Pancreas (tissue), 10 donors: ENCODE measurements at places on chromosomes 1 and 21. TPM values are rescaled to one million over a fixed set of nuclear protein-coding genes. Genes with fewer than 3 reads are reported as not detected.

- no peaks in the 10 kb centered on the region for H3K27me3 ChIP-seq
- no peak for DNase-seq
- no peaks in the 10 kb centered on the region for H3K36me3 ChIP-seq
- H3K4me3 ChIP-seq, result no peak overlapping the region
Observed at GRCh38 chr1:206949641-206950040, 3.4 kb upstream of the PIGR start.

- H3K36me3 ChIP-seq, result no peaks in the 10 kb centered on the region
- H3K4me3 ChIP-seq, result no peak overlapping the region
- DNase-seq, result no peak
- H3K27ac ChIP-seq, result no peak overlapping the region
- H3K4me1 ChIP-seq, result no peaks in the 10 kb centered on the region
Observed at GRCh38 chr1:117237726-117238381, 27.1 kb upstream of the VTCN1 start.

- H3K4me1 ChIP-seq, result peaks cover 5% of the 10 kb centered on the region
- no peaks in the 10 kb centered on the region for H3K36me3 ChIP-seq
- H3K27me3 ChIP-seq, result no peaks in the 10 kb centered on the region
- no peak overlapping the region for H3K4me3 ChIP-seq
Observed at GRCh38 chr1:26526287-26526686, 3.3 kb upstream of the RPS6KA1 start.

HAX1 gene
- 55.1 TPM for total RNA-seq

- H3K27ac ChIP-seq, result no peak overlapping the region
- no peak for DNase-seq
- H3K36me3 ChIP-seq, result no peaks in the 10 kb centered on the region
- no peaks in the 10 kb centered on the region for H3K4me1 ChIP-seq
- H3K27me3 ChIP-seq, result no peaks in the 10 kb centered on the region
Observed at GRCh38 chr1:83810144-83810543, 188.8 kb downstream of the TTLL7 start.

ATP6V1G3 gene
- not detected for total RNA-seq

SMCP gene
- not detected for total RNA-seq

DNA sequence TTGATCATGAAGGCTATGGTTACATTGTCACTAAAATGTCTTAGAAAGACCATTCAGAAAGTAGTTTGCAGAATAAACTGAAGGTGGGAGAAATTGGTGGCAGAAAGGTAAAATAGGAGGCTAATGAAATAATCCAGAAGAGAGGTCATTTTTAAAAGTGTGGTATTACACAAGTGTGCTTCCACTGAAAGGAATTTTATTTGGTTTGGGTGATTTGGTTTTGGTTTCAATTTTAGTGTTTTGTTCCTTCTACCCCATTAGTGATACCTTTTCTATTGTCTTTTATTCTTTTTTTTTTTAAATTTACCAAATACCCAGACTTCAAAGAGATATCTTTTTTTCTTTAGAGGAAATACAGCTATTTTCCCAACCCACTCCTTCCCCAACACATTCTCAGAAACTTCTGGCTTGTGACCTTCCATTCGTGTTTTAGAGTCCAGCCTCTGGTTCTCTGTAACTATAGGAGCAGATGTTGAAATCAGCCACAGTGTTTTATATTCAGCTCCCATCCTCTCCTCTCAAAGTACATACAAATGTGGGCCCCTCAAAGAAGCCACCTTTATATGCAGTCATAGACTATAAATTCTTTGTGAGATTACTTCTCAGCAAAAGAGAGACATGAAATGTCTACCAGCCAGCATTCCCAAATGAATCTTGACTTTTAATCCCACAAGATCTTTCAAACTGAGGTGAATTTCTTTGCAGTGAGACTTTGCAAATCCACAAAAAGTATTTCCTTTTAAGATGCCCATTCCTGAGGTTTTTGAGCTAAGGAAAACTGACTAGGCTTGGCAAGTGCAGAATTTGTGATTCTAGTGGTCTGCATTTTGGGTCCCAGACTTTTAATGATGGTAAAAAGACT is 42.0 kb upstream of the PALMD start:
- no peaks in the 10 kb centered on the region for H3K27me3 ChIP-seq
- no peak for DNase-seq
- H3K4me1 ChIP-seq, result no peaks in the 10 kb centered on the region
- no peak overlapping the region for H3K27ac ChIP-seq
- H3K36me3 ChIP-seq, result no peaks in the 10 kb centered on the region

DNA sequence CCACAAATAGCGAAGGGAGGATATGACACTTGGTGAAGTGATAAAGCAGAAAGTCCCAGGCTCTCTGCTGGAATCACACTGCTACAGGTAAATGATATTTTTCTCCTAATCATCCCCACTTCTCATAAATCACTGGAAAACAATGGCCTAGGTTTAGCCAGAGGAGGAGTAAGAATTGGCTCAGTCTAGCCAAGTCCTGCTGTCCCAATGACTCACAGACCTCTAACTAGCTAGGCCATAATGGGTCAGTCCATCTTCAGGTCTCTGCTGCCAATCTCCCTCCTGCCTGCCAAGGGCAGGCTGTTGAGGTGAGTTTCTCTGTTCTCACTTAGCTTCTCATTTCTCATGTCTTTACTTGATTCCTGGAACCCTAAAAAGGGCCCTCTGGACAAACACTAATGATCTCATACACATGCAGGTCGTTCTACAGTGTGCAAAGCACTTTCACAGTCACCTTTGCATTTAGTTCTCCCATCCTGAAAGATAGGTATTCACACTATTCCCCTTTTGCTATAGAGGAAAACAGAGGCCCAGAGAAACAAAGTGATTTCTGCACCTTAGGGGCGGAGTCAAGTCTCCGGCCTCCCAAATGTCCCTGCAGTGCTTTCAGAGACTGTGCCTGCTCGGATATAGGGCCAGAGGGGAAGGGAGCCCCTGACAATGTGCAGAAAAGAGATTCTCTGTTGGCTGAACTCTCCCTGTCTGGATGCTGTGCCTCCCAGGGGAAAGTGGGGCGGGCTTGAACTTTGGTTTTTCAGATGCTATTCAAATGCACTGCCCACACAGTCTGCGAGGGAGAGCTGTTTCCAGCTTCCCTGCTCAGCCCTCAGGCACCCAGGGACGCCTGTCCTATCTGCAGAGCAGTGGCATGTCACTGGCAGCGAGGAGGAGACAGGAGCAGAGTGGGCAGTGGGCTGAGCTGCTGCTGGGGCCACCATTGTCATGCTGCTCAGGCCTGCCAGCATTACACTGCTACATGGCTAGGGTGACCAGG is 3.9 kb upstream of the CDK18 start:
- H3K4me1 ChIP-seq, result no peaks in the 10 kb centered on the region
- no peaks in the 10 kb centered on the region for H3K36me3 ChIP-seq
- no peak overlapping the region for H3K4me3 ChIP-seq

GRCh38 chr1:94254073-94254810 is 16.9 kb upstream of the ARHGAP29 start:
- no peak overlapping the region for H3K4me3 ChIP-seq
- no peaks in the 10 kb centered on the region for H3K4me1 ChIP-seq
- no peak overlapping the region for H3K27ac ChIP-seq
- H3K27me3 ChIP-seq, result no peaks in the 10 kb centered on the region
- no peaks in the 10 kb centered on the region for H3K36me3 ChIP-seq

MAGOH gene
- total RNA-seq, result 16.7 TPM

TRPM2 gene
- 0.51 TPM for total RNA-seq

GRCh38 chr1:3999941-4000735 is 100.1 kb upstream of the C1orf174 start:
- no peaks in the 10 kb centered on the region for H3K36me3 ChIP-seq
- no peaks in the 10 kb centered on the region for H3K27me3 ChIP-seq
- H3K4me1 ChIP-seq, result no peaks in the 10 kb centered on the region
- no peak for DNase-seq
- no peak overlapping the region for H3K27ac ChIP-seq

NPR1 gene
- 3.9 TPM for total RNA-seq

DNA sequence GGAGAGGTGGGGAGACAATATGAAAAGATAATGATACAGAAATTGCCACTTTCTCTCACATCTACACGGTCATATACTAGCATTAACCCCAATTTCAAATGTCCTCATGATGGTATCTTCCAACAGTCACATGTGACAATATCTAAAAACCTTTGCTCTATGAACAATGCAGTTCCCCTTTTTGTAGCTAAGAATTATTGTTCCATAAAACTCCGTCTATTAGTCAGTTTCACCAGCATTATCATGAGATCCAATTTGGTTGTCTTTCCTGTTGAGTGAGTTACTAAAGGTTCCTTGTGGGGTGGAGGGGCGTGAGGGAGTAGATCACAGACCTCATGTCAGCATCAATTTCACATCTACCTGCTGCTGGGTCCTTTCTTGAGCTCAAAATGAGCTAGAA is 1.7 kb downstream of the TIAM1 start:
- no peaks in the 10 kb centered on the region for H3K4me1 ChIP-seq
- H3K27me3 ChIP-seq, result no peaks in the 10 kb centered on the region
- H3K36me3 ChIP-seq, result no peaks in the 10 kb centered on the region
- DNase-seq, result no peak
- H3K4me3 ChIP-seq, result no peak overlapping the region
- no peak overlapping the region for H3K27ac ChIP-seq

DNA sequence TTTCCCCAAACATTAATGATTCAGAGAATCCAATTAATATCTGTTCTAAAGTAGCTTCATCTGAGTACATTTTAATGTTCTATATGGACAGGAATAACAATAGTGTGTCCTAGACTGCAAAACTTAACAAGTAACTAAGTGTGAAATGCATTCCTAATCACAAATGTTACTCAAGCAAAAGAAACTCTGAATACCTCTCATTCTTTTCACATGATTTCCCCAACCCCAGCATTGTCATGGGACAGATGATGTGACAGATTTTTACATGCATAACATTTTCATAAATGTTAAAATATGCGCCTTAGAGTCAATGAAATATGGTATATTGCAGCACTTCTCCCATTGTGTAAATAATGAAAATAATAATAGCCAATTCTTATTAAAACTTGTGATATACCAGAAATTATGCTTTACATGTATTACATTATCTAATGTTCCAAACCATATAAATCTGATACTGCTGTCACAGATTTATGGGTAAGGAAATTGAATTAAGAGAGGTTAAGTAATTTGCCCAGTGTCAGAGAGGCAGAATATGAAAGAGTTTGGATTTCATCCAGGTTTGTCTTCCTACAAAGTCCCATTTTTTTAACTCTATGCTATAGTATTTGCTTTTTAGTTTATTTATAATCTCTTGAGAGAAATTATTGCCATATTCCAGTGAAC is 269.4 kb downstream of the LRRC7 start:
- DNase-seq, result no peak
- H3K27me3 ChIP-seq, result no peaks in the 10 kb centered on the region
- no peaks in the 10 kb centered on the region for H3K4me1 ChIP-seq
- no peak overlapping the region for H3K4me3 ChIP-seq

HFM1 gene
- total RNA-seq, result 0.98 TPM

DNA sequence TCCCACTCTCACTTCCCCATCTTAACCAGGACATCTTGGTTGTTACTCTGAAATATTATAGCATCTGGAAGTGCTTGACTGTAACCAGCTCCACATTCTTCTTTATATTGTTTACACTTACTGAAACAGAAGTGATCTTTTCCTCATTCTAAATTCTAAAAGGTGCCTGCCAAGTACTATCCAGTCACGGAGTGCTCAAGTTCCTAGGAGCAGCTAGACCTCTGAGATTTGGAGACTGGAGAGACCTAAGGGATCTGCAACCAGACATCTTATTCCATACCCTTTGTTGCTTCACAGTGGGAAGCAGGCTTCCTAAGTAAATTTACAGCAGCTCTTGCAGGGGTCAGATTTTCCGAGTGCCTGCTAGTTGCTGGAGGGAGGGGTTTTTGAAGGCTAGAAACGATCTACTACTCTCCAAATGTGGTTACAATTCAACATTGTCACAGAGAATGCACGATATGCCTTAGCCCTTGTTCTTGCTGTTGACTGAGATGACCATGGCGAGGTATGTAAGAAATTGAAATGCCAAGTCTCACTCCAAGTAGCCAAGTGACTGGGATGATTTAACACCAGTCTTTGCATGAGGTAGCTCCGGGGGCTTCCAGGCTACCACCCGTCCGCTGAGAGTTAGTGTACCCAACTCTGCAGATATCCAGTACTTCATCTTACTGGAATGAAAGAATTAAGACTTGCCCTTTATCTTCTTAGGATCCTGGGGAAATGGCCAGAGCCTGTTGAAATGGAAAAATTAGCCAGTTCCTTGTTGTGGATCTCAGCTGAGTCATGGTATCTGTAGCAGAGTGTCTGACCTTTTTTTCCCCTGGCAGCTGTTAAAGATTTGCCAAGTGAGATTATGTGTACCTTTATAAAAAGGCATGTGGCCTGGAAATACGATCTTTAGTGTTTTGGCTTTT is 150.8 kb downstream of the MAST2 start:
- H3K36me3 ChIP-seq, result no peaks in the 10 kb centered on the region
- no peak for DNase-seq
- H3K27me3 ChIP-seq, result no peaks in the 10 kb centered on the region
- H3K4me3 ChIP-seq, result no peak overlapping the region

DNA sequence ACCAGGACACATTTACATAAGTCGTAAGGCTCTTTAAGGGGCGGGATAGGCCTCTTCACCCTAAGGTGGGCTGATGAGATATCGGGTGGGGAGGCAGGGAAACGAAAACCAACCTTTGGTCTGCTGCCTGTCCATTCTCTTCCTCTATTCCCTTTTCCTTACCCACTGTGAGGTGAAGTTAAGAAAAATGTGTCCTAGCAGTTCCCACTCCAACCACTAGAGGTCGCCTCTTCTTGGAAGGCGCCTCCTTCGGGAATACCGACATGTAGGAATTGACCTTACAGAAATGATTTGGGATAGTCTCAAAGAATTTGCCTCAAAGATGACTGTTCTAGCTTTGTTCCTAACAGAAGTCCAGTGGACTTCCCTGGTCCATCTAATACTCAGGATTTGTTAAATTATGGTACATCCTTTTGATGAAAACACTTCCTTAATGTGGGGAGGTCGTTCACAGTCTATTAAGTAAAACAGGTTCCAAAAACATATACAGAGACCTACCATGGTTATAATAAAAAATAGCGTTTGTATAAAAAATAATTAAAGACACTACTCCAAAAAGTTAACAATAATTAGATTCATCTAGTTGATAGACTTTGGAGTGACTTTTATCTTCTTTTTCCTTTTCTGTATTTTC is 14.1 kb downstream of the AZIN2 start:
- no peaks in the 10 kb centered on the region for H3K4me1 ChIP-seq
- H3K27ac ChIP-seq, result no peak overlapping the region
- no peaks in the 10 kb centered on the region for H3K27me3 ChIP-seq
- H3K4me3 ChIP-seq, result no peak overlapping the region

CD5L gene
- total RNA-seq, result not detected

GRCh38 chr1:40030528-40031135 is 9.9 kb upstream of the CAP1 start:
- no peak overlapping the region for H3K27ac ChIP-seq
- H3K4me1 ChIP-seq, result no peaks in the 10 kb centered on the region
- H3K27me3 ChIP-seq, result no peaks in the 10 kb centered on the region
- no peak for DNase-seq
- H3K4me3 ChIP-seq, result no peak overlapping the region

GRCh38 chr1:45259053-45259452 is 52.6 kb upstream of the ZSWIM5 start:
- H3K27me3 ChIP-seq, result no peaks in the 10 kb centered on the region
- H3K36me3 ChIP-seq, result no peaks in the 10 kb centered on the region
- H3K4me3 ChIP-seq, result no peak overlapping the region
- no peaks in the 10 kb centered on the region for H3K4me1 ChIP-seq
- DNase-seq, result no peak

- no peaks in the 10 kb centered on the region for H3K27me3 ChIP-seq
- H3K36me3 ChIP-seq, result no peaks in the 10 kb centered on the region
- H3K4me3 ChIP-seq, result no peak overlapping the region
- no peak overlapping the region for H3K27ac ChIP-seq
Observed at GRCh38 chr1:47569681-47570470, 132.0 kb downstream of the FOXD2 start.

VANGL2 gene
- 4.2 TPM for total RNA-seq
